Activated CD4-positive, alpha-beta T cell treated with anti-CD3 and anti-CD28 coated beads for 36 hours (primary cell): ENCODE measurements at places on chromosomes 5 and 9.

DNA sequence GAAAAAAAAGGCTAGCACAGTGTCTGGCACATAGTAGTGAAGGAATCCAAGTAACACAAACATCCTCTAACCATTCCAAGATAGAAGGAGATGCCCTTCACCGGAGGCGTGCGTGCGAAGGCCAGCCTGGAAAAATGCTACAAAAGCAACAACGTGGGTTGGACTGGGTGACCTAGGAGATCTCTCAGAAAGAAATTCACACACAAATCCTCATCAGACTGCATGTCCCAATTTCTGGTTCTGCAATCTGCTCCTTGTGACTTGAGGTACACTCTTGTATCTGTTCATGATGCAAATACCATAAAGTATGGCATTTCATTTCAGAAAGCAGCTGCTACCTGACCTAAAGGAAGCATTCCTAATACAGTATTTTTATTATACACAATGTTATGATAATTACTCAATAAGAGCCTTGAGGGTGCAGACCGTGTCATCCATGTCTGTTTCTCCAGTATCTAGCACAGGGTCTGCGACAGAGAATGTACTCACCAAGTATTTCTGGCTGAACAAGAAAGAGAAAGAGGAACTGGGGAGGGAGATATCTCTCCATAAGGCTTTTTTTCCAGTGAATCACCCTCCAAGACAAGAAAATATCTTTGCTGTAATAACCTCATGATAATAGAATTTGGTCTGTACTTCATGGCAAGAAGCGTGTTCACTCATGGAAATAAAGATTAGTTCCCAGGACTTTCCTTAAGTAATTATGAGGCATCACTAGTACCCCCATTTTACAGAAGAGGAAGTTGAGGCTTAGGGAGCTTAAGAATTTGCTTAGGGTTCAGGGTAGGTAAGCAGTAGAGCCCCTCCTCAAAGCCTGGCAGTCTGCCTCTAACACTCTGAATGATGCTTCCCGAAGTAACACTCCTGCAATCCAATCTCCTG, 138.3 kb downstream of the CDK5RAP2 start:
- DNase-seq, result no peak

DNA sequence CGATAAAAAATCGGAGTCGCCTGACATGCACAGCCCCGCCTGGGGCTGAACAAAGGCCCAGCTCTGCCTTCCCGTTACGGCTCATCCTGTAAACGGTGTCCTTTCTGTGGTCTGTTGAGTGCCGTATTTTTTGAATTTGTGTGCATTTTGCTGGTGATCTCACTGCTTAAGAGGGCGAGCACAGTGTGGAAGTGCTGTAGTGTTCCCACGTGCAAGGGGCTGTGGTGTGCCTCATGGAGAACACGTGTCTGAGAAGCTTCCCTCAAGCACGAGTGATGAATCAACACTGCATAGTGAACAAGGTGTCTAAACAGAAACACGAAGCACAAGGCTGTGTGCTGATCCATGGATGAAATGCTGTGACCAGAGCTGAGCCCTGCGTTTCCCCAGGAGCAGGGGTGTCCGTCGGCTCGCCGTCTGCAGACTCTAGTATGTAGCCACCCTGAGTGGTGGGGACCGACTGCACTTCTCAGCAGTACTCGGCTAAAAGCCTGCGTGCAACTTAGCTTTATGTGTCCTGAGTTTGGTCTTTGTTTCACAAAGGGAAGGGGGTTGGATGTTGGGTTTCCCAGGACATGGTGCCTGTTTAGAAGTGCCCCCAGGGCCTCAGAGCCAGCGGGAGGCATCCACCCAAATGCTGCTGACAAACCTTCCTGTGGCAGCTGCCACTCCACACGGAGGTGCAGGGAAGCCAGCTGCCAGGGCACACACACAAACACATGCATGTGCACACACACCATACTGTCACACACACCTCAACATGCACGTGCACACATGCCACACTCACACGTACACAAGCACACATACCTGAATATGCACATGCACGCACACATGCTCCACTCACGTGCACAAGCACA, 77.2 kb upstream of the IRX4 start:
- DNase-seq, result no peak

DNA sequence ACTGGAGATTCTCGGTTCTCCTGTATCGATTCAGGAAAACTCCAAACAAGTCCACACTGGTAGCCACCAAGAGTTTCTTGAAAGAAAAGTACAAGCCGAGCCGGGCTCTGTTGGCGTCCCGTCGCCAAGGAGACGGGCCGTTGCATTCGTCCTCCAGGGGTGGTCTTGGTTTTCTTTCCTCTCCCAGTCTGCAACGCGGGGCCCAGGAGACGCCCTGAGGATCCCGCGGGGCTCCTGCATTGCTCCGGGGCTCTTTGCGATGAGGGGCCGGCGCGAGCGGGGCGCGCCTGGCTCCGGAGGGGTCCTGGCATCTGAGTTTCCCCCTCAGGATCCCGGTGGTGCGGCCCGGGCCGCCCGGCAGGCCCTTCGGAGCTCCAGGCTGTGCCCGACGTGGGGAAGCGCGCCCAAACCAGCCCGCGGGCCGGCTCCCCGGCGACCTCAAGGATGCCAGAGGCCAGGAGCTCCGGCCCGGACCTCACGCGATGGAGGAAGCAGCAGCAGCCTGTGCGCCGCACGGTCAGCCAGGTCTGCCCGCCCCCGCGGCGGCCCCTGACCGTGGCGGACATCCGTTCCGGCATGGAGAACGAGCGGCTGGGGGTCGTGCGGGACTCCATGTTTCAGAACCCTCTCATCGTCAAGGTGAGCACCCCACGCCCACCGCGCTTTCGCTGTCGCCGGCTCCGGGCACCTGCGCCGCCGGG, at the start of gene CFAP77:
CFAP77 (plus strand) TSS at position 384 of the 701 bp plus-strand sequence; CDS start at position 445, 61 bp downstream.
- DNase-seq, result peak; percentile 59

GRCh38 chr5:10452768-10453331, 11.2 kb downstream of the ROPN1L start:
- DNase-seq, result no peak

GRCh38 chr9:74205056-74205455, 292.1 kb upstream of the RORB start:
- no peak for DNase-seq

DNA sequence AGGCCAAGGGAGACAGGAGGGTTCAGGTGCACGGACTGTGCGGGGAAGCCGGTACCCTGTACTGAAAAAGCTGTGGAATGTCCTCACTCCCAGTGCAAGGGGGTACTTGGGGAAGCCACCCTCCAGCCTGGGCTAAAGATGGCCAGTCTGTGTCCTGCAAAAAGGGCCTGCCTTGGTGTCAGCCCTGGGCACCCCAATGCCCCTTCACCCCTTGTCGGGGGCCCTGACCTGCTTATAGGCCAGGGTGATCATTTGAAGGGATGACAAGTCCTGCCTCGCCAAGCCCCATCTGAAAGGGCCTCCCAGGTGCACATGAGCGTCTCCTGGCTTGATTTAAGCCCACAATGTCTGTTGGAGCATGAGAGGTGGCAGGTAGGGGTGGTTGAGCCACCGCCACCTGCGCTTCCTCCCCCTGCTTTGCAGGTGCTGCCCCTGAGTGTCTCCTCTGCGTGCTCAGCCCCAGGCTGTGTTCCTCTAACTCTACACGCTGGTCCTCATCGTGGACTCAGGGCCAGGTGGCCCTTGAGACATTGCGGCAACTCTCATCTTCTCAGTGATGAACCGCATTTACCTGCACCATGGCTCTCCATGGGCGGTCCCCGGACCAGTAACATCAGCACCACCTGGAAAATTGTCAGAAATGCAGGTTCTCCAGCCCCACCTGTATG, 97.0 kb downstream of the ANKRD33B start:
- no peak for DNase-seq

- no peak for DNase-seq
Measured at GRCh38 chr5:74992791-74993190, 59.6 kb downstream of the GCNT4 start.

DNA sequence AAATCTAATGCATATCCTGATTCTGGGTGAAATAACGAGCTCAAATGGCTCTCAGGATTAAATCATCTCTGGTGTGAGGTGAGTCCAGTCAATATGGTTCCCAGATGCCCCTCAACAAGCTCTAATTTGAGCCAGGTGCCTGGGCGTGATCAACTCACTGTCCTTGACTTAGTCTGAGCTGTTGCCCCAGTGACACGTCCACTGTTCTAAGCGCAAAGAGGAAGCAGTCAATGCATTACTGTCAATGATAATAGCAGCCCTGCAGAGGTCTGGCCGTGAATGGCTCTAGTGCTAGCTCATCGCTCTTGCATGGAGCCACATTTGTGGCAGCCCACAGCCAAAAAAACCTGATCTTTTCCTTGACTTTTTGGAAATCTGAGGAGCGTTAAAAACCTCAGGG, 128.6 kb upstream of the EFNA5 start:
- no peak for DNase-seq

DNA sequence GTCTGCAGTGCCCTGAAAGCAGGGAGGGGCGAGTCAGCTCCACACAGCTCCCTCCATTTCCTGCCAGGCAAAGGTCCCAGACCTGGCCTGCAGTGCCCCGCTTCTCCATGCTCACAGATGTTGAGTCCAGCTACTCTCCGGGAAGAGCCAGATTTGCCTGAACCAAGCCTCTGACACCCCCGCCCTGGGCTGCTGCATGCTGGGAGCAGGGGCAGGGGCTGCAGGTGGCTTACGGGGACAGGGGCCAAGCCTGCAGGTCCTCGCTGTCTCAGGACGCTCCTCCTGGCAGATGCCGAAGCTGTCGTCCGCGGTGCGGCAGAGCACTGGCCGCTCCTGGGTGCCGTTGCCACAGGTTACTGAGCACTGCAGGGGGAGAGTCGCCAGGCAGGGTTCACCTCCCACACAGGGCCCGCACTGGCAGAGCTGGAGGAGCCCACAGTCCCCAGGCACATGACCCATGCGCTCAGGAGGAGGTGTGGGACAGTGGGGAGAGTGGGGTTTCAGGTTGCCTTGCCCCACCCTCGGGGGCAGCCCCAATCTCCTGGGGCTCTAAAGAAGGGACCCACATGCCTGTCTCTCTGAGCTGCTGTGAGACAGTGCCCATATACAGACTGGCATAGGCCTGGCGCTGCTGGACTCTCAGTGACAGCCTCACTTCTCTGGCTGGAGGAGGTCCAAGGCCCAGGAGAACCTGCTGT, 62.4 kb downstream of the ZNF354C start:
- DNase-seq, result no peak

DNA sequence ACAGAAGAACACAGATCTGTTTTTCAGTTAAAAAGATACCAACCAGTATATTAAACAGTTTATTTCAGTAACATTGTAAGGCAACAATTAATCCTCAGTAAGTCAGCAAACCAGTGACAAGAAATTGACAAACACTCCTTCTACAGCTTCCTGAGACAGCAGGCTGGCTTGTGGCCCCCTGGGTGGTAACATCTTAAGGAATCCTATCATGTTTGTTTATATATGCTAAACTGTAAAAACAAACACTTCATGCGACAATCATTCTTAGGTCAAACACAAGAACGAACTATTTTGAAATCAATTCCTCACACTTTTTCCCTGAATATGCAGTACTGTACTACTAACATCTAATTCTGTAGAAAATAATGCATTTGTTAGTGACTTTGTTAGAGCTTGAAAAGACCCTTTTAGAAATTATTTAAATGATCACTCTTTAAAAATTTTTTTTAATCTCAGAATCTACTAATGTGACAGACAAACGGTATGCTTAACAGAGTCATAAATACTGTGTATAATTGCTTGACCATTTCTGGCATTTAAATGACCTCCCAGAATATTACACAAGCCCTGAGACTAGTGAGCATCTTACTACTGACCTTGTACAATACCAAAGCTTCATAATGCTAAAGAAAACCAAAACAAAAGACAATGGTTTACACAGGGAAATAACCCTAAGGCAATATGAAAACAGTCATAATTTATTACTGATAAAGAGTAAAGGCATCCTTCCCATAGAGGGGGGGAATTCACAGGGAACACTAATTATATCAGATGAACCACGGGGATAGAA, 48.2 kb downstream of the ERMP1 start:
- no peak for DNase-seq

GRCh38 chr5:15452781-15453180, 47.2 kb upstream of the FBXL7 start:
- no peak for DNase-seq

DNA sequence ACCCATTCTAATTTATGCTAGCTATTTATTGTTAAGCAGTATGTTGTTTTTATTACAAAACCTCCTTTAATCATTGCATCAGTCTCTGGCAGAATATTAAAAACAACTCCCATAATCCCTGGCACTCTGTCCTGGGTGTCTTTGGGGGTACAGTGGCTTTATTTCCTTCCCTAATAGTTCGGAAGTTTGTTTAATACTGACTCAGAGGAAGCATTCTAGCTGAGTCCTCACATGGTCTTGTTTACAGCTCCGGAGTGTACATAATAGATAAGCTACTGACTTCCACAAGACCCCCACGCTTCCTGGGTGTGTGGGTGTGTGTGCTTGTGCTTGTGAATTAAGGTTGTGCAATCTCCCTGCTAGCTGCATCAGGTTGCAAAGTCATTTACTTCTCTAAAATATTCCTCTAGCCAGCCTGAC, 149.8 kb upstream of the CDKN2B start:
- DNase-seq, result no peak

DNA sequence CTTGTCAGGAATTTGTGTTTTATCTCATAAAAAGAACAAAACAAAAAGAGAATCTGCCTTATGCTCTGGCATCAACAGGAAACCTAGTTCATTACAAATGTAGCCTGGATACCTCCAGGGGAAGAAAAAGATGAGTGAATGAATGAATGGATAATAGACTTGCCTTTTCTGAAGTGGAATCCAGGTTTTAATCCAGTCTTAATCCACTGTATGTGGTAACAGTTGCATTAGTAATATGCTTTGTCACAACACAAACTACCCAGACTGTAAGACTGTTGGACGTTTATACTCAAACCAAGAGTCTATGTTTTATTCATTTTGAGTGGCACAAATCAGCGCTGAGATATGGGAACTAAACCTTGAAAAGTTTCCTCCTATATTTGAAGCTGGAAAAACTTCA, 32.1 kb upstream of the MAP3K1 start:
- no peak for DNase-seq

DNA sequence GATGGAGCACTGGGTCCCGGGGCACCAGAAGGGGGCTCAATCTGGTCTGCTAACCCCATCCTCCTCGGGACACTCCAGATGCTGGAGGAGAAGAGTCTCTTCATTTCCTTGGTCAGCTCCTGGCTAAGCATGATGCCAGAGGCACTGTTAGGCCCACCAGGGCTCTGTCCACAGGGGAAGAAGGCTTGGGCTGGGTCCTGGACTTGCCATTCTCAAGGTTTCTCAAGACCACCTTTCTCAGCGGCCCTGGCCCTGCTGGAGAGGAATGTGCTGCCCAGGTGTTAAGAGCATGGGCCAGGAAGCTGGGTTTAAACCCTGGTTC, 7.9 kb downstream of the SH2D3C start:
- DNase-seq, result no peak

- DNase-seq, result peak; percentile 96
Measured at GRCh38 chr9:129258124-129258822, 80.2 kb upstream of the IER5L start.

- no peak for DNase-seq
Measured at GRCh38 chr9:134263596-134263995, 62.7 kb upstream of the RXRA start.

GRCh38 chr5:71632168-71632567, 45.0 kb downstream of the MCCC2 start:
- no peak for DNase-seq
